ENCODE measurements at places on chromosomes 2 and 18.

DNA sequence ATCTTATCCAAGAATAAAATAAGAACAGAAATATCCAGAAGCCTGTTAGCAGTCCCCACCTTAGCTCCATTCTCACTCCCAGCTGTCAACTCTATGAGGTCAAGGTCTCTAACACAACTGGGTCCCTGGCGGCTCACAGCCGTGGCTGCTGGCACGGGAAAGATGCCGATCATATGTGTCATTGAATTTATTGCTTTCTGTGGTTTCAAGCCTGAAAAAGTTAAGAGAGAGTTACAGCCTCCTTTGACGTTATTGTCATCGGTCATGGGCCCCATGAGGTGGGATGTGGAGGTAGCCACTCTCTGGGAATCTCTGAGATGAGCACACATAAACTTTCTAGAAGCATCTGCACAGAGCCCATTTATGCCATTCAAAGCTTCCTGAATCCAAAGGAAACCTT, 28.7 kb upstream of the CABLES1 start:
- DNase-seq, result no peak

GRCh38 chr2:215654148-215654819, 218.4 kb upstream of the FN1 start:
- DNase-seq, result no peak

GRCh38 chr2:143697744-143698143, 568.5 kb downstream of the ARHGAP15 start:
- no peak for DNase-seq

DNA sequence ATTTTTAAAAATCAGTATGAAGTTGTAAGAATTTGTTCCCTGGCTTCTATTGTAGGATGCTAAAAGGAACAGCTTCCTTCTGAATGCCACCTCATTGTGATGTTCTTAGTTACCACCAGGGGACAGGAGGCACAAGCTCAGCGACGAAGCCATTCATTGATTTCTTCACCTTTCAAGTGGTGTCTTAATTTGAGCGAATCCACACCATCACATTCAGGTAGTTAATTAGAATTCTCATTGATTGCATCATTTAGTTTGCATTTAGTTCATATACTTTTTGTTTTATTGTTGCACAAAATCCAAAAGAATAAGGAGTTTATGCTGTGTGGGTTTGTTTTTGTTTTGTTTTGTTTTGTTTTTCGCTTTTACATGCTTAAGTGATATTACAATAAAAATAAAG, 23.1 kb downstream of the CYP27C1 start:
- no peak for DNase-seq

- DNase-seq, result no peak
These were observed 160.4 kb upstream of the BCL2L11 start for GRCh38 chr2:110960281-110960680.

GRCh38 chr2:120880381-120880780, 144.7 kb downstream of the GLI2 start:
- no peak for DNase-seq

DNA sequence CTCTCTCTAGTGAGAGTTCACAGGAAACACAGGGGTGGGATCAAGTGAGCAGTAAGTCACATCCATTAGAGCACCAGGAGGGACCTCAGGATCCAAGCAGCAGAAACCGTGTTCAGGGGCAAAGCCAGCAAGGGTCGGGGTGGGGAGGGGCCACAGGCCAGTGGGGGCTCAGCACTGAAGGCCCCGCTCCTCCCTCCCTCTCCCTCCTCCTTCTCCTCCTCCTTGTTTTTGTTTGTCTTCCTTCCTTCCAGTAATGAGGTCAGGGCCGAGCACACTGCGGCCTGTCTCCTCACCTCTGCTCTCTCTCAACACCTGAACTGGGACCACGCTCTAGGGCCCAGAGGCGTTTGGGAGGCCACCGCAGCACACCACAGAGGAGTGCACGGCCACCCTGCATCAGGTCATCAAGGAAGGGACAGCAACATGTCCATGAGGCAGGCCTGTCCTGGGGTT, 20.9 kb downstream of the MTERF4 start:
- DNase-seq, result no peak

- DNase-seq, result no peak
These were observed 19.5 kb downstream of the TRAF3IP1 start for GRCh38 chr2:238339814-238340213.

DNA sequence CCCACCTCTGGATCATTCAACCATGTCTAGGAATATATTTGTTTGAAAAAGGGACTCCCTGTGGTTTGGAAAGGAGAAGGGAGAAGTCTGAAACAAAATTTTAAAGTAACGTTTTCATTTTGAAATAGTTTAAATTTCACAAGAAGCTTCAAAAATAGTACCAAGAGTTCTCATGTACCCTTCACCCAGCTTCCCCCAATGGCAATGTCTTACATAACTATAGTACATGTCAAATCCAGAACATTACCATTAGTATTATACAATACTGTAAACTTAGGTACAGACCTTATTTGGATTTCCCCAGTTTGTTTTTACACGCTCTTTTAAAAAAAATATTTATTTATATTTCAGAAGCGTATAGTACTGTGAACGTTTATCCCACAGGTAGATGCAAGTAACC, 4.0 kb upstream of the LYG2 start:
- no peak for DNase-seq

GRCh38 chr2:8575038-8575833, 106.6 kb upstream of the ID2 start:
- DNase-seq, result peak; percentile 40

DNA sequence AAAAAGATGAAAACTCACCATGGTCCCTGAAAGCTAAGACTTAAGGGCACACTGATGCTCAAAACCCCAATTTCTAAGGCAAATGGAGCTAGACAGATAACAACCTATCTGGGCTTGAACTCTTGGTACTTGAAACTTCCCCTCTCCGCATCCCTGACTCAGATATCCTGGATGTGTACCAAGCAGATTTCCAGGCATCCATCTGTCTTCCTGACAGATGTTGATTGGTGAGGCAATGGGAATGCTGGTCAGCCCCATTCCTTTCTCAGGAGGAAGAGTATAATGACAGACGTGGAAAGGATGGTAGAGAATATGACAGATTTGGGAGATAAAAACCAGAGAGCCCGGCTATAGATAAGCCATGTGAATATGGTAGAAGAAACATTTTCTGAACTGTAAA, 69.2 kb downstream of the ADD2 start:
- DNase-seq, result no peak

DNA sequence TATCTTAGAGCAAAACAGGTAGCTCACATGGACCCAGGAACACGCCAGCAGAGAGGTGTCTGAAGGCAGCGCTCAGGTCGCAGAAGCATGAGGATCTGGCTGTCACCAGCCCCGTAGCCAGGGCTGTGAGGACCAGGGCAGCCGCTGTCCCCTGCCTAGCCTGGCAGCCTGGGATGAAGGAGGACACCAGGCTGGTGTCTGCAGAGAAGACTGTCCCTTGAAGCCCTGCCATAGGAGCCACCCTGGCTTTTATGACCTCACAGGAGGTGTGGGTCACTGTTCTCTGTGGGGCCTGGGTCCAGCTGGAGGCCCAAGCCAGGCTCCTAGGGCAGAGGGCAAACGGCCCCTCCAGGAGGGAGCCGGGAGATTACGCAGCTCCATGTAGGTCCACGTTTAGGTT, at the start of gene SPATA3:
SPATA3 (plus strand) TSS at position 301 of the 400 bp plus-strand sequence. CDS start 113 bp downstream, outside the sequence.
- no peak for DNase-seq

DNA sequence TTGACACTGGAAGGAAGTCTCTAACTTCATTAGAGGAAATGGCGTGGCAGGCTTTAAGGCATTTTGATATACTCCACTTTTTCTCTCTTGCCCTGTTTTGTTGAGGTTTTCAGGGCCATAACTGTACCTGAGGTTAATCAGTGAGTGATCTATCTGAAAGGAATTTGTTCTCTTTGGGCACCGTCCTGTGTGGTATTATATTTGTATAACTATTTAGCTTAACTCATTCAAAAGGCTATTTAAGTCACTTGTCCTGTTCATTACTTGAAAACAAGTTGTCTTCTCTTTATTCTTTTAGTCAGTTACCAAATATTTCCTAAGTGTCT, 180.4 kb downstream of the NEDD4L start:
- no peak for DNase-seq

DNA sequence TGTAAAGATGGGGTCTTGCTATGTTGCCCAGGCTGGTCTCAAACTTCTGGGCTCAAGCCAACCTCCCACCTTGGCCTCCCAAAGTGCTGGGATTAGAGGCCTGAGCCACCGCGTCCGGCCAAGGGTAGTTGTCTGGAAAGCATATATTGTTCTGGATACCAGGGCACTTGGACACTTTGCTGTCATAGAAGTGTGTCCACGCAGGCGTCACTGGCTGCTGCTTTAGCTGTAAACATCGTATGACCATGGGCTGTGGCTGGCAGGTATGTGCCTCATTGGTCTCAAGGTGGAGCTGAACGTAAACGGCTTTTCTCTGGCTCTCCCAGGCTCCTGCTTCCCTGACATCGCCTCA, 3.2 kb upstream of the GPR35 start:
- no peak for DNase-seq

DNA sequence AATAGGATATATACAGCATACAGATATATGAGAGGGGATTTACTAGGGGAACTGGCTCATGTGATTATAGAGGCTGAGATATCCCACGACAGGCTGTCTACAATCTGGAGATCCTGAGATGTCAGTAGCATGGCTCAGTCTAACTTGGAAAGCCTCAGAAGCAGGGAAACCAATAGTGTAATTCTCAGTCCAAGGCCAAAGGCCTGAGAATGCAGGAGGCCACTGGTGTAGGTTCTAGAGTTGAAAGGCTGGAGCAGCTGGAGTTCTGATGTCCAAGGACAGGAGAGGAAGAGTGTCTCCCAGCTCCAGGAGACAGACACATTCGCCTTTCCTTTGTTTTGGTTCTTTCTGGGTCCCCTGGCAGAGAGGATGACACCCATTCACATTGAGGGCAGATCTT, 20.1 kb upstream of the CCBE1 start:
- DNase-seq, result no peak

GRCh38 chr18:26772691-26773090, 92.8 kb downstream of the AQP4 start:
- DNase-seq, result no peak

DNA sequence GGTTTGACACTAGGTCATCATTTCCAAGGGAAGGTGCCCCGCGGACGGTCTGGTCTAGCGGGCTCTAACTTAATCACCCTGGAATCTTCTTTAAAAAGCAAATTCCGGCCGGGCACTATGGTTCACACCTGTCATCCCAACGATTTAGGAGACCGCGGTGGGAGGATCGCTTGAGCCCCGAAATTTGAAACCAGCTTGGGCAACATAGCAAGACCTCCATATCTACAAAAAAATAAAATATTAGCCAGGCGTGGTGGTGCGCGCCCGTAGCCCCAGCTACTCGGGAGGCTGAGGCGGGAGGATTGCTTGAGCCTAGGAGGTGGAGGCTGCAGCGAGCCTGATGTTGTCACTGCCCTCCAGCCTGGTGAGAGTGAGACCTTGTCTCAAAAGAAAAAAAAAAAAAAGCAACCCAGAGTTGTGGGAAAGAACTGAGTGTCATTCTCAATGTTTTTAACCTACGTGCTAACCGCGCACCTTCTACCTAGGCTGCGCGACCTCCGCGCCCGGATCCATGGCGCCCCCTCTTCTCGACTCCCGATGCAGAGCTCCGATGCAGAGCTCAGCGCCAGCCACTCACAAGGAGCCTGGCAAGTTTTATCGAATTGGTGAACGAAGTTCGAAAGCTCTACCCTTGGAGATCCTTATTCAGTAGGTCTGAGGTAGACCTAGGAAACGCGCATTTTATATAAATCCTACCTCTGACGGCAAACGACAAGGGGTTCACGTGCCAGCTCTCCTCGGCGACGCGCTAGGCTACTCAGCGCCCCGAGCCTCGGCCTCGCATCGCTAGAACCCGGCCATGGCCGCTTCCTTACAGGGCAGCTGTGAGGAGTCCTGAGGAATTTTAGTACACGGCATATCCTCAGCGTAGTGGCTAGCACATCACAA, 888 bp upstream of the TWSG1 start:
- peak; percentile 1 for DNase-seq

GRCh38 chr2:142294225-142294624, 163.4 kb upstream of the LRP1B start:
- DNase-seq, result no peak

- no peak for DNase-seq
These were observed 30.4 kb downstream of the UPP2 start for GRCh38 chr2:158131919-158132566.

DNA sequence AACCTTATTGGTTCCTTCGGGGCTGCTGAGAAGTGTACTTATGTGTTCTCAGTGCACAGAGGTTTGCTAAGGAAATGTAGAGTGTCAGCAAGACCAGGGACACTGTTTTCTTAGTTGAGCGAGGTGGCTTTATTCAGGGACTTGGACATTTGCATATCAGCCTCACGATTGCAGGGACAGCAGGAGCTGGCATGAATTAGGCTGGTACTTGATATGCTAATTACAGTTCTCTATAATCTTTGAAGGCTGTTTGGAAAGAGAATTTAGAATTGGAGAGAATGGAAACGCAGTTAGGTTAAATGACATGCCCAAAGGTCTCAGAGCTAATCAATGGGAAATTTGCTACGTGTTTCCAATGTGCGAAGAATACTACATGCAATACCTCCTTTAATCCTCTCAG, 18.7 kb upstream of the MTCL1 start:
- DNase-seq, result no peak

DNA sequence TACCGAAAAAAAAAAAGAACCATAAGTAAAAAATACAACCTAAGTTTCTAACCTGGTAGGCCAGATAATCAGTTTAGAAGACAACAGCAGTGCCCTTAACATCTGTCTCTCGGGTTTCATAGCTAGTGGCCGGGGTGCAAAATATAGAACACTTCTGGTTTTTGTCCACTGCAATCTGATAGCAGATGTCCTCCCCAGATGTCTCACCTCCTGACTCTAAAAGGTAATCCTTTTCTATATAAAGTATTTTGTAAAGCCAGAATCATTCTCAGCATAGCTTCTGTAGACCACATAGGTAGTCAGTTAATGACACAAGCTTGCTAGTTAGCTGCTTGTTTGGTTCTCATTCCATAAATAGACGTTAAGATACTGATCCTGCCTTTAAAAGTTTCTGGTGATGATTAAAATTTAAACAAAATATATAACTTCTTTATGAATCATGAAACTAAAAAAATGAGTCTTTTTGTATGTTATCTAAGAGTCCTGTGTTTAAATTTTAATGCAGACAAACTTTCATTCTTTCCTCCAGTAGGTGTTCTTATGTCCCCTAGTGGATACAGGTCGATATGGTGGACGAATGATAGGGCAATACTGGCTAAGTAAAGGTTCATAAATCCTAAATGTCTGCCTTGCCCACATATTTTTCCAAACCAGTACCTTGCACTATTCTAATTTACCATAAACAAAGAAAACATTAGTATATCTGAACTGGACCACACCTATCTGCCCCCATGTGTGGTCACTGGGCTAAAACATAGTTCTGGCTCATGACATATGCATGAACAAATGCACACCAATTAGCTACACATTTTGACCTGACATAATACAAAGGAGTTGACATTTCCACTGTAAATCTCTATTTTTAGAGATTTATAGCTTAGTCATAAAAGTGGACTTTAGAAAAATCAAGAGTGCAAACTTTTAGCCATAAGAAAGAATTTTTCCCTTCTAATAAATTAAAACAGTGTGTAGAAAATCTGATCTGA, 171.0 kb downstream of the SRBD1 start:
- DNase-seq, result no peak

GRCh38 chr2:62934517-62934916, 116.1 kb upstream of the OTX1 start:
- DNase-seq, result no peak
